ENCODE measurements at places on chromosomes 12 and 14.

GRCh38 chr14:59214702-59215302 is 26.3 kb downstream of the DAAM1 start:
- peak; percentile 60 for DNase-seq

DNA sequence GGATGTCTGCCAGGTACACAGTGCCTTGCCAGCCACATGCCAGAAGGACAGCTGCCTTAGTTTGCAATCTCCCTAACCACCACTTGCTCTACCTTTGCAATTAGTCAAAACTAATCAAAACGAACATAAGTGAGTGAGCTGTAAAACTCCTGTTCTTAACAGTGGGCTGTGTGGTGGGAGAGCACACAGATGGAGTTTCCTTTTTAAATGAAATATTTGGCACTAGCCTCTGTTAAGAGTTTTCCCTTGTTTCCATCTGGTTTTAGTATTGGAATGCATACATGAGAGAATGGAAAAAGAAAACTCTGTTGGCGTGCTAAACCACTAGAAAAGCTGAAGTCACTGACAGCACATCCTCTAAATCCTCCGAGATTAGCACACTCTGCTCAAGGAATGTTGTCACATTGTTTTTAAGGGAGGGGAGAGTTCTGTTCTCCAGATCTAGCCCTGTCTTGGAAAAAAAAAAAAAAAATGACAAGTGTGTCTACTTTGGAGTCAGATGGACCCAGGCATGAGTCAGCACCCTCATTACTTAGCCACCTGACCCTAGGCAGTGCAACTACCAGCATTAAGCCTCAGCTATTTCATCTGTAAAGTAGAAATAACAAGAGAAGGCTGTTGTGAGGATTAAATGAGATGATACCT is 83.9 kb downstream of the STXBP6 start:
- DNase-seq = peak; percentile 14

- DNase-seq = no peak
Observed at GRCh38 chr12:68119724-68120211, 39.8 kb downstream of the IFNG start.

- DNase-seq = no peak
Observed at GRCh38 chr12:1127021-1127420, 136.0 kb downstream of the ERC1 start.

GRCh38 chr12:94240171-94240570 is 91.8 kb downstream of the PLXNC1 start:
- no peak for DNase-seq

DNA sequence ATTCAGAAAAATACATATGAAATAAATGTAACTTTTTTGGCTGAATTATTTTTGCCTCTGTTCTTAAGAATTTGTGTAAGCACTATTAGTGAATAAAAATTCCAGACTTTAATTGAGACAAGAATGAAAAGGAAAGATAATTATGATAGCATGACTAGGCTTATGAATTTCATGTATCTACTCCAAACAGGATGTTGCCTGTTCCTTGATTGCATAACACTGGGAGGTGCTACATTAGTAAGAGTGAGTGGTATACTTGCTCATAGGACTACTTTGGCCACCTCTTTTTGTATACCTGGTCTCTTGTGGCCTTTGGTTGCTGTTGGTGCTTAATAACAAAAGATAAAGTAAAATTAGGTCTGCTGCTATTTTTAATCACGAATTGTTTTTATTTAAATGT is 112.8 kb downstream of the NAV3 start:
- DNase-seq = peak; percentile 88

- no peak for DNase-seq
Observed at GRCh38 chr12:94284859-94285258, 136.5 kb downstream of the PLXNC1 start.

- DNase-seq = no peak
Observed at GRCh38 chr12:101594700-101595099, at the start of gene MYBPC1. Gene MYBPC1, plus strand, starts transcription at chr12:101594971. Its CDS starts 100 bp downstream, at chr12:101595071.

- no peak for DNase-seq
Observed at GRCh38 chr12:43893670-43894069, 57.8 kb downstream of the TMEM117 start.

- no peak for DNase-seq
Observed at GRCh38 chr14:68451696-68452373, 341.0 kb downstream of the ZFP36L1 start.

GRCh38 chr14:80395031-80395430 is 183.7 kb upstream of the DIO2 start:
- no peak for DNase-seq

- no peak for DNase-seq
Observed at GRCh38 chr12:50665170-50665569, 98.7 kb upstream of the ATF1 start.

DNA sequence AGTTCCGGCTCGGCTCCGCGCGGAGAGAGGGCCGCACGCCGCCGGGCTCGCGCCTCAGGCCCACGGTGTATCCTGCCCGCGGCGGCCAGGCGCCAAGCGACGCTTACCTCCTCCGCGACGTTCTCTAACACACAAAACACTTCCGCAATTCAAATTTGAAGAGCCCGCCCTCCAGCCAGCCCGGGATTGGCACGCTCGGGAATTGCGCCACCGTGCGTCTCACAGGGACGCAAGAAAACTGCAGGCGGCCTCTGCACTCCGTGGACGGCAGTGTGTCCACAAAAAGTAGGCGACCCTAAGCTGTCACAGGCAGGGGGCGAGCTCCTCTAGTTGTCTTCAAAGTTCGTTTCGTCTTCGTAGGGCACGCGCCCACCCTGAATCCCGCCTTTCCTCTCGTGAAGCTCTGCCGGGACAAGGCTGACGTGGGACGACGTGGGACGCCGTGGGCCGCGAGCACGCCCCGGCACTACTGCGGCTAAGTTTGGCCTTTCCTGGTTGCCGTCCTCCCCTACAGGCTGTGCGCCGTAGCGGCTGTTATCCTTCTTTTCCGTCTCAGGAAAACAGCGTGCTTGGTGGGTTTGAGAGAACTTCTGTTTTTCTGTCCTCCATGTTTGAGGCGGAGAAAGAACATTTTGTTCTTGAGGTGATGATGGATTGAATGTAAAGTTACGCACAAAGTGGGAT is at the start of gene MIS18BP1:
TSS of gene MIS18BP1 (minus strand) at position 133 of the 684 bp plus-strand sequence. CDS start 5,916 bp downstream, outside the sequence.
- DNase-seq = peak; percentile 97

DNA sequence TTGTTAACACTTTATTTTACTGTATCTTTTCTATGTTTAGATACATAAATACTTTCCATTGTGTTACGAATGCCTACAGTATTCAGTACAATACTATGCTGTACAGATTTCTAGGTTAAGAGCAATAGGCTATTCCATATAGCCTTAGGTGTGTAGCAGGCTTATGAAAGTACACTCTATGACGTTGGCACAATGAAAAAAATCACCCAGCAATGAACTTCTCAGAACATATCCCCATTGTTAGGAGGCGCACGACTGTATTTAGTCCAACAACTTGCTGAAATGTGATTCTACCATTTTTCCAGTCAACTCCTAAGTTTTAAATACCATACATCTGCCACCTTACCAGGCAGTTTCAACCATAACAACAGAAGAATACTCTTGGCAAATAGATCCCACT is 1.8 kb downstream of the PARP11 start:
- DNase-seq = no peak

GRCh38 chr12:22101749-22102243 is 55.8 kb downstream of the CMAS start:
- peak; percentile 80 for DNase-seq

- no peak for DNase-seq
Observed at GRCh38 chr14:32620724-32621123, 291.6 kb downstream of the AKAP6 start.

- peak; percentile 24 for DNase-seq
Observed at GRCh38 chr14:32374155-32374554, 45.1 kb downstream of the AKAP6 start.

DNA sequence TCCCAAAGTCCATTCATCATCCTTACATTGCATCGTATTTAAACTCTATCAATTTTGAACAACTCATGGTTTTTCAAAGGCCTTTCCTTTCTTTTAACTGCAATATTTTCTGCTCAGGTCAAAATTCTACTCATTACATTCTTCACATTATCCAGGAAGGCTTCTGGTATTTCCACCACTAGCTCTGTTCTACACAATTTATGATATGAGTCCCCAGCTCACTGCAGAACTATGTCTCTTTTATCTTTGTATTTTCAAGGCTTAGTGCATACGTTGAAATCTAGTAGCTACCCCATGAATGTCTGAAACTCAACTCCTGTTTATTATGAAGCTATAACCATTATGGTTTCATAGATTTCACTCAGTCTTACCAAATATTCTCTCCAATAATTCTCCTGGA is 282.9 kb downstream of the DUSP6 start:
- no peak for DNase-seq

DNA sequence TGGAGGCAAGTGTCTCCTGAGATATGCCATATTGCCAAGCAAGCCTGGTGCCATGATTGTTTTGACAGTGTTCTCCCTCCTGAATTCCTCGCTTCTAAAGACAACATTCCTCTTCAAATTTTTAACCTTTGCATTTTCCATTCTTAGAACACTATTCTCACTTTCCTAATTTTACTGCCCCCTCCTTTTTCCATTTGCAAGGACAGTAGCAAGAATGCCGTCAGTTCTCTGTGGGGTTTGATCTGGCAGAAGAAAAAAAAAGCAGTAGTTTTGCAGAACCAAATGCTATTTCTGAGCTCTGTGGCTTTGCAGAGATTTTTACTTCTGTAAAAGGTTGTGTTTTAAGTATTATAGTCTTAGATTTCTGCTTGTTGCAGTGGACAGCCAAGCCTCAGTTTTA is 295.2 kb downstream of the NUAK1 start:
- DNase-seq = no peak

DNA sequence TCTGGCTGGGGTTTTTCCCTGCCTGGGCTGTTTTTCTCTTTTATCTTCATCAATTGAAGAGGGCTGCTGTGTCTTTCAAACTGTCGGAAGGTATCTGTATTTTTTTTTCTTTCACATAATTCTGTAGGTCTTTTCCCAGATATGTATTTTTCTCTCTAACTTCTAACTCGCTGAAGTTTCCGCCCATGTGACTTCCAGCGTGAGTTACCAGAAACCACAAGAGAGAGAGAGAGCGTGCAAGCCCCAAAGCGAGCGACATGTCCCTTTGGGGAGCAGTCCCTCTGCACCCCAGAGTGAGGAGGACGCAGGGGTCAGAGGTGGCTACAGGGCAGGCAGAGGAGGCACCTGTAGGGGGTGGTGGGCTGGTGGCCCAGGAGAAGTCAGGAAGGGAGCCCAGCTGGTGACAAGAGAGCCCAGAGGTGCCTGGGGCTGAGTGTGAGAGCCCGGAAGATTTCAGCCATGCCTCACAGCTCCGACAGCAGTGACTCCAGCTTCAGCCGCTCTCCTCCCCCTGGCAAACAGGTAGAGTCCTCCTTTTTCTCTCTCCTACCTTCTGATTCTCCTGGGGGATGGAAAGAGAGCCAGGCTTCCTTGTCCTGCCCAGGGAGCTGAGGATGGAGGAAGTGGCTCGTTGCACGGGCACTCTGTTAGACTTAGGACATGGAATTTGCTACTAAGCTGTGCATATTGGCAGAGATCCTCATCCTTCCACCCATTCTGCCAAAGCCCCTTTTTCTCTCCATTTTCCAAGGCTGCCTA is at the start of gene BATF:
TSS of gene BATF (plus strand) at position 246 of the 759 bp plus-strand sequence. CDS start at position 460, 214 bp downstream.
- no peak for DNase-seq

DNA sequence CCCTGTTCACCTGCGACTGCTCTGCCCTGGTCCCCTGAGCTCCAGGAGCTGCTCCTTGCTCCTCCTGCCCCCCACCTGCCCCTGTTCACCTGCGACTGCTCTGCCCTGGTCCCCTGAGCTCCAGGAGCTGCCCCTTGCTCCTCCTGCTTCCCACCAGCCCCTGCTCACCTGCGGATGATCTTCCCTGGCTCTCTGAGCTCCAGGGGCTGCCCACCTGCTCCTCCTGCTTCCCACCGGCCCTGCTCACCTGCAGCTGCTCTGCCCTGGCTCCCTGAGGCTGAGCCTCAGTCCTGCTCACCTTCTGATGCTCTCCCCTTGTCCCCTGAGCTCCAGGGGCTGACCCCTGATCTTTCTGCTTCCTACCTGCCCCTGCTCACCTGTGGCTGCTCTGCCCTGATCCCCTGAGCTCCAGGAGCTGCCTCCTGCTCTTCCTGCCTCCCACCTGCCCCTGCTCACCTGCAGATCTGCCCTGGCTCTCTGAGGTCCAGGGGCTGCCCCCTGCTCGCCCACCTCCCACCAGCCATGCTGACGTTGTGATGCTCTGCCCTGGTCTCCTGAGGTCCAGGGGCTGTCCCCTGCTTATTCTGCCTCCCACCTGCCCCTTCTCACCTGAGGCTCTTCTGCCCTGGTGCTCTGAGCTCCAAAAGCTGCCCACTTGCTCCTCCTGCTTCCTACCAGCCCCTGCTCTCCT is 219.2 kb downstream of the TMEM121 start:
- DNase-seq = no peak

DNA sequence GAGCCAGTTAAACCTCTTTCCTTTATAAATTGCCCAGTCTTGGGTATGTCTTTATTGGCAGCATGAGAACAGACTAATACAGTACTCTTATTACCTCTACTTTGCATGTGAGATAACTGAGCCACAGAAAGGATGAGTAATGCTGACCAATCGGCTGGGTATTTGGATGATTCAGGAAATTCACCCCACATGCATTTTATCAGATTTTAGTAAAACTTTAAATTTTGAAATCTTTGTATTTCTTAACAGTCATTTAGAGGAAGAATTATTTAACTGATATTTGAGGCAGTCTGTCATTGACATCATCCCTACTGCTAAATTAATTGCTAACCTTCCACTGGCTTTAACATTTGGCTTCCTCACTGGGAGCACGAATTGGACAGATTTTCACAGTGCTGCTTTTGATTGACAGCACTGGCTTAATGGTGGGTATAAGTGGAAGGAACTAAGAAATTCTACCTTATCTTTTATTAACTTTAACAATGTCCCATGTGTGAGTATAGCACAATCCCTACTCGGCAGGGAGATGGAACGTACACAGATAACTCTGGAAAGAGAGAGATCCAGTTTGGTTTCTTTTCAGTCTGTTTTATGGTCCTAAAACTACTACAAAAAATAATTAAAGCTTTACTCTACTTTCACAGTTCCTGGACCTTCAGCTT is 261.0 kb downstream of the DACT1 start:
- peak; percentile 21 for DNase-seq

GRCh38 chr12:47779943-47780504 is 7.0 kb downstream of the SLC48A1 start:
- DNase-seq = no peak

DNA sequence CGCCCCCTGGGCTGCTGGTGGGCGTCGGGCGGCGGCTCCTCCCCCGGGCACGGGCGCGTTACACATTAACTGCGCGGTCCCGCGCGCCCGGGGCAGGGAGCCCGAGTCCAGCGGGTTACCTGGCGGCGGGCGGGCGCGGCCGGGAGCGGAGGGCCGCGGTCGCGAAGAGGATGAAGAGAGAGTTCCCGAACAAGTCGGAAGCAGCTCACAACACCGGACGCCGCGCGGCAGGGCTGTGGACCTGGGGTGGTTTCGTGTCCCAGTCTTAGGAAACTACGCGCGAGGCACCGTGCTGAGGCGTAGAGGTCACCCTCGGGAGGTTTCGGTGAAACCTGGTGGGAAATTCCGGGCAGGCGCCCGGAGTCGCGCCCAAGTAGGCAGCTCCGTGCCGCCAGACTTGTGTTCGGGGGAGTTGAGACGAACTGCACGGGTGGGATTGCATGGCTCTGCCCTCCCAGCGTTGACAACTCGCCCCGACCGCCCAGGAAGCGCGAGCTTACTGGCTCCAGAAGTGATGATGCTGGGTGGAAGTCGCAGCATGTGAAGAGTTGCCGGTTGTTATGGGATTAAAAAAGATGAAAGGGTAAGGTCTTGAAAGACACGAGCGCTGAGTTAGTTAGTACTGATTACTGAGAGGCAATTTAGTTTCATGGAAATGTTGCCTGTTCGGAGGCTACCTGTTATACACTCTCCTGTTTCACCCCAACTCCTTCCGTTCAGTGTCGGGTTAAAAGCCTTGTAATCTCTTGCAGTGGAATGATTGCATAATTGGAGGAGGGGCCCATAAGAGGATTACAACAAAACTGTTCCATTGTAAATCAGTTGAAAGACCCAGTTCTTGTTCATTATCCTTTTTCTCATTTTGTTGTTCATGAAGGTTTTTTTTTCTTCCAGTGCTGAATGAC is 879 bp downstream of the RAB3IP start:
- peak; percentile 53 for DNase-seq

All from lung microvascular endothelial cell (primary cell).